Muscle of leg (tissue), 16 donors: ENCODE measurements at places on chromosomes 13 and 19. TPM values are rescaled to one million over a fixed set of nuclear protein-coding genes. Genes with fewer than 3 reads are reported as not detected.

DNA sequence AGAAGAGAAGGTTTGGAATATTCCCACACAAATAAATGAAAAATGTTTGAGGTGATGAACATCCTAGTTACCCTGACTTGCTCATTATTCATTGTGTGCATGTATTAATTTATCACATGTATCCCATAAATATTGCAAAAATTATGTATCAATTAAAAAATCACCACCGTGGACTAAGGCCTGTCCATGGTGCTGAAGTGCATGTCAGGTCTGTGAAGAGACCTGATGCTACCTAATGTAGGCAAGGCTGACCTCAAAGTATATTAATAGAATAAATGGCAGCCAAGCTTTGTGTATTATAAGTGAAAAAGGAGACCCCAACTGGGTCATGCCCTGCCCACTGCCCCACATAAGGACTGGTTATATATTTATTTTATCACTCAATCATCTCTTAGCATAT lies 34.4 kb upstream of the ZNF835 start:
- DNase-seq: no peak

DNA sequence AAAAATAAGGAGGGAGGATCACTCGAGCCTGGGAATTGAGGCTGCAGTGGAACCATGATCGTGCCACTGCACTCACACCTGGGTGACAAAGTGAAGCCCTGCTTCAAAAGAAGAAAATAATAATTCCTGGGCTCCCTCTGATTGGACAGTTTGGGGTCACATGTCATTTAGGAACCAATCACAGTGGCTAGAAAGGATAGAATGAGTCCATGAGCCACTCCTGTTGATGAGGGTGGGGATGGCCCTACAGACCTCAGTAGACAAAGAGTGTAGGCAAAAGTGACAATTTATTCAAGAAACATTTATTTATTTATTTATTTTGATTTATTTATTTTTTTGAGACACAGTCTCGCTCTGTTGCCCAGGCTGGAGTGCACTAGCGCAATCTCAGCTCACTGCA lies 26.8 kb upstream of the ADGRE5 start:
- no peak for DNase-seq

Gene GNG14
- not detected for total RNA-seq

DNA sequence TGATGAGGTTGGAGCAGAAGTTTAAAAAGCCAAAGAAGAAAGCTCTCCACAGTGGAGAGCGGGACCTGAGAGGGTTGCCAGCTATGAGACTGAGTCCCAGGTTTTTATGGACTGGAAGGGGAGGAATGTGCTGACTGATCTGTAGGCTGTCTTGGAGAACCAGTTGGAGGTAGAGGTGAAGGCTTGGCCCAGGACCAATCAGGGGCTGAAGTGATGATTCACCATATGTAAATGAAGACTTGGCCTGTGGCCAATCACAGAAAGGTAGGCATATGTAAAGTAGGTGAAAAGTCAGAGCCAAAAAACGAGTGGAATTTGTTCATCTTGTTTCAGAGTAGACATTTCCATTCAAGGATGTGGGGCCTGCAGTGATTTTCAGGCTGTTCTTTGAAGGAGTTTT lies 17.5 kb upstream of the KBTBD6 start:
- no peak for DNase-seq

Gene FRY
- 55.9 TPM for total RNA-seq

GRCh38 chr13:89380101-89380500 lies 1708.9 kb downstream of the SLITRK5 start:
- no peak for DNase-seq

DNA sequence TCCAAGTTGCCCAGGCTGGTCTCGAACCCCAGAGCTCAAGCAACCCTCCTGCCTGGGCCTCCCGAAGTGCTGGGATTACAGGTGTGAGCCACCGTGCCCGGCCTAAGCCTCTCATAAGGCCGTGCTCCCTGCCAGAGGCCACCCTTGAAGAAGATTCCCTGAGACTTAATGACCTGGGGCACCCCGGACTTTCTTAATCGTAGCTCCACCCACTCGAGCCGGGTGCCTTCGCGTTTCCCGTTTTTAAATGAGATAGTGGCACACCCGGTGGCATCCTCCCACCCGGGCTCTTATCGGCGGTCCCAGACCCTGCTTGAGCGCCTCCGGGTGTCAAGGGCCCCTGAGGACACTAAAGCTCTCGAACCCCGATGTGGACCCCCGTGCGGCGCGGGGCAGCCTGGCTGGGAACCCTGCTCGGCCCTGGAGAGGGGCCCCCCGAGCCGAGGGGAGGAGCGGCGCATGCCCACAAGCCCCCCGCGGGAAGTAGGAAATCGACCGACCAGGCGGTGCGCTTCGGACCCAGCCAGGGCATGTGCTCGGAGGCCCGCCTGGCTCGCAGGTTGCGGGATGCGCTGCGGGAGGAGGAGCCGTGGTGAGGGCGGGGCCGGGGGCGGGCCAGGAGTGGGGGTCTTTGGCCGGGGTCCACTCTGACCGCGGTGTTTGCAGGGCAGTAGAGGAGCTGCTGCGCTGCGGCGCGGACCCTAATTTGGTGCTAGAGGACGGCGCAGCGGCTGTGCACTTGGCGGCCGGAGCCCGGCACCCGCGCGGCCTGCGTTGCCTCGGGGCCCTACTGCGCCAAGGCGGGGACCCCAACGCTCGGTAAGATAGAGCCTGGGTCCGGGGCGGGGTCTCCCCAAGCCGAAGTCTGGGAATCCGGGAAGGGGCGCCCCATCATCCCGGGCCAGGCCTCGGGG lies at the start of gene ANKLE1:
Gene ANKLE1, plus strand, starts transcription at position 511 of the 914 bp plus-strand sequence. Its CDS starts 20 bp downstream, at position 531.
- DNase-seq: peak; percentile 40

DNA sequence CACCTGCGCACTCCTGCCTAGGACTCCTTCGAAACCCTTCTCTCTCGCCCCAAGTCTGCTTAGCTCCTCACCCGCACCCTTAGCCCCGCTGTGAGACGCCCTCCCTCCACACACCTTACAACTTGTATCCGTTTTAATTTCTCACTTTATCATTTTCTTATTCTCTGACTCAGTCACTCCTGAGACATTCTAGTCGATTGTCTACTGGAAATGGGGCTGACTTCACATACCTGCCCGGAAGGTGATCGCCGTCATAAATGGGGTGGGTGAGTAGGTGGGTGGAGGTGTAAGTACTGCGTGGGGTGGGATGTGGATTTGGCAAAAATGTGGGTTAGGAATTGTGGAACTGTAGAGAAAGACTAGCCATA lies 714 bp downstream of the NDFIP2 start:
- no peak for DNase-seq

GRCh38 chr13:80989241-80989640 lies 648.3 kb upstream of the SPRY2 start:
- DNase-seq: peak; percentile 15

GRCh38 chr19:49997709-49998108 lies 27.5 kb downstream of the VRK3 start:
- peak; percentile 31 for DNase-seq

GRCh38 chr13:111915104-111915551 lies 151.8 kb upstream of the SOX1 start:
- DNase-seq: no peak

GRCh38 chr19:38020311-38020710 lies 113.3 kb downstream of the SIPA1L3 start:
- DNase-seq: peak; percentile 46

Gene F10
- total RNA-seq: 41.0 TPM

- DNase-seq: no peak
These were observed 18.0 kb downstream of the CACNG6 start for GRCh38 chr19:54009440-54009839.

GRCh38 chr13:98678741-98679140 lies 73.7 kb downstream of the SLC15A1 start:
- DNase-seq: no peak

DNA sequence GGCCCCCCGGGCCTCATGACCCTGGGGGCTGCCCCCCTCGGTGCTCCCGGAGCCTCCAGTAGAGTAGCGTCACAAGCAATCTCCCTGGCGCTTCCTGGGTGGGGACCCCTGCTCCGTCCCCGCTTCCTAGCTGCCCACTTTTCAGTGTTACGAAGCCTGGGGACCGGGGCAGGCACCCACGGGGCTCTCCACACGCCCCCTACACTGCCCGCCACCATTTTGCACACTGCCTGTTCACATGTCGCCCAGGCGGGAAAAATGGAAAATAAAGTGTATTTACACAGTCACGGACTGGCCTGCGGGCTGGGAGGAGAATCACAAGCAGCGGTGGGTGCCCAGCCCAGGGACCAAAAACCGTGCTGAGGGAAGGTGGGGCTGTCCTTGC lies 9.5 kb downstream of the PRR36 start:
- no peak for DNase-seq

Gene ARRDC2
- total RNA-seq: 4.9 TPM

Gene GAPDHS
- not detected for total RNA-seq

- peak; percentile 48 for DNase-seq
These were observed 77.5 kb downstream of the LHFPL6 start for GRCh38 chr13:39525506-39525905.

Gene NCAN
- 0.22 TPM for total RNA-seq

GRCh38 chr13:75754936-75755335 lies 118.8 kb downstream of the LMO7 start:
- DNase-seq: no peak

- no peak for DNase-seq
These were observed 403.3 kb downstream of the COG6 start for GRCh38 chr13:40058757-40059236.

DNA sequence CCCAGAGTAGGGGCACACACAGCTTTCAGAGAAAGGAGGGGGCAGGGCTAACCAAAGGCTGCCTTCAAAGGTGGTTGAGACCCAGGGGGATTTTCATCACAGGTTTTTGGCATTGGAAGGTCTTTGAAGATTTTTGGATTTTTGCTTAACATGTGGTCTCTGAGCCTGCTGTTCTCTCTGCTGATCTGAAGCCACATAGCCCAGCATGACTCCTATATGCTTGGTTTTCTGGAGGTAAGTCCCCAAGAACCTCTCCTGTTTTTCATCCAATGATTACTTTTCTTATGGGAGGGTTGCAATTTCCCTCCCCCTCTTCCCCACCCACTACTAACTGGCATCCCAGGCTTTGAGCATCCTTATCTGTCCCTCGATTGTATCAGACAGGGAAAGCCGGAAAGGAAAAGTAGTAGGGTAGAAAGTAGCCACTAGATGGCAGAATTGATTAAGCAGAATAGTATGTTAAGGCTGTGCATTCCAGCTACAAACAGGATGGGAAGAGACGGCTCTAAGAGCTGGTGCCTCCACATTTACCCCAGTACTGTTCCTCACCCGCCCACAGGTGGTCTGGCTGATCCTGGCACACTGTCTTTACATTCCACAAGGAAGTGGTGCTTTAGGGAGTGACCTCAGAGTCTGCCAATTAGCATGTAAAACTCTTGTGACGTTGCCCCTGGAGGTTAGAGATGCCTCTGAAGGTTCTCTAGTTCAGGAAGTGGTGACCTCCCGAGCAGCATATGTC lies 218.9 kb upstream of the EDNRB start:
- peak; percentile 75 for DNase-seq

Gene HDGFL2
- 35.0 TPM for total RNA-seq

Gene NUDT15
- total RNA-seq: 12.2 TPM

GRCh38 chr13:68174893-68175292 lies 944.8 kb upstream of the PCDH9 start:
- DNase-seq: no peak

Gene PSG4
- 1.3 TPM for total RNA-seq

GRCh38 chr13:42985312-42986175 lies 6.5 kb downstream of the EPSTI1 start:
- no peak for DNase-seq

Gene SLC10A2
- total RNA-seq: not detected

DNA sequence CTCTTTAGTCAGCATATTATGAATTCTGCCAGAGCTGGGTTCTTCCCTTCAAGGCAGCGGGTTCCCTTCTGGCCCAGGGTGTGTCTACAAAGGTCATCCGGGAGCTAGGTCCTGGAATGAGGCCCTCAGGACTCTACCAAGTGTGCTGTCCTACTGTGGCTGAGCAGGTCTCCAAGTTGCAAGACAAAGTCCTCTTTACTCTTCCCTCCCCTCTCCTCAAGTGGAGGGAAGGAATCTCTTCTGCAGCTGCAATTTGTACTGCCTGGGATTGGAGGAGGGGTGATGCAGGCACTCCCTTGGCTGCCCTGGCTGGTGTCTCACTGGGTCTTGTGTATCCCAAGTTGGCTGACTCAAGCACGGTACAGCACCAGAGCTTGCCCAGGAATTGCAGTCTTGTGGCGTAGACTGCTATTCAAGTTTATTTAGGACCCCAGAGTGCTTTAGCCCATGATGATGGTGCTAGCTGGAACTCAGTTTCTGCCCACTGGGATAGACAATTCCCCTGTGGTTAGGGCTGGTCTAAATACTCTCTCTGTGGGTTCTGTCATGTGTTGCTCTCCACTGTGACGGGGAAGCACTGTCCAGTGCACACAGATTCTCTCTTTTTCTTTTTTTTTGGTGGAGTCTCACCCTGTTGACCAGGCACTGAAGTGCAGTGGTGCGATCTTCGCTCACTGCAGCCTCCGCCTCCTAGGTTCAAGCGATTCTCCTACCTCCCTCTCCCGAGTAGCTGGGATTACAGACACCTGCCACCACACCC lies 28.5 kb downstream of the RFC3 start:
- DNase-seq: no peak

GRCh38 chr13:106243011-106243565 lies 292.4 kb downstream of the EFNB2 start:
- DNase-seq: no peak

GRCh38 chr13:103246581-103247200 lies 180.5 kb upstream of the SLC10A2 start:
- DNase-seq: peak; percentile 14
